ENCODE measurements at places on chromosomes 1 and 21. TPM values are rescaled to one million over a fixed set of nuclear protein-coding genes. Genes with fewer than 3 reads are reported as not detected.

DNA sequence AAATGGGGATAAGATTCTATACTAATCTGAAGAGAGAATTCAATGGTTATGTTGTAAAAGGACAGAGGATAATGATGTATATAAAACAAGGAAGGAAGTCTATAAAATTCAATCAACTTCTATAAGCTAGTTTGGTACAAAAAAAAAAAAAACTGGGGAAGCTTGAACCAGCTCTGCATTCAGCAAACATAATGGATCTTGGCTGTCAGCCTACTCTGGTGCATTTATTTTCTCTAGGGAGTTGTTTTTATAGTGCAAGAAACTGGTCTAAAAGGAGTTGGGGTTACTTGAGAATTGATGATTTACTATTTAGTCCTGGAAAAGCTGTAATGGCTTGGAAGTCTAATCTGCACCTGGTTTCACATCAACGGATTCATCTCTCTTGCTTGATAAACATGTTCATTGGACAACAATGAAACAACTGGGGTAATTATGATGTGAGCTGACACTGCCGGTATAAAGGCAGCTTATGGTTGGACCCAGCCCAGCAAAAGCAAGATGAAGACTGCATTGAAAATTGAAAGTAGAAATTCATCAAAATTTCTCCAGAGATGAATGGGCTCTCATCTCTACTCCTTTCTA is 199.4 kb upstream of the NRIP1 start:
- no peak for DNase-seq
- H3K36me3 ChIP-seq, result no peaks in the 10 kb centered on the region
- no peaks in the 10 kb centered on the region for H3K4me1 ChIP-seq
- no peak overlapping the region for H3K4me3 ChIP-seq

GRCh38 chr1:228453022-228453560 is 34.1 kb upstream of the RNF187 start:
- DNase-seq, result no peak
- H3K4me3 ChIP-seq, result no peak overlapping the region
- no peak overlapping the region for H3K27ac ChIP-seq
- H3K36me3 ChIP-seq, result peaks cover 8% of the 10 kb centered on the region
- peaks cover 11% of the 10 kb centered on the region for H3K4me1 ChIP-seq

GRCh38 chr1:77832901-77833300 is 53.5 kb downstream of the MIGA1 start:
- no peak overlapping the region for H3K27ac ChIP-seq
- no peaks in the 10 kb centered on the region for H3K27me3 ChIP-seq
- peaks cover 5% of the 10 kb centered on the region for H3K36me3 ChIP-seq
- peaks cover 2% of the 10 kb centered on the region for H3K4me1 ChIP-seq
- DNase-seq, result no peak
- H3K4me3 ChIP-seq, result no peak overlapping the region

DNA sequence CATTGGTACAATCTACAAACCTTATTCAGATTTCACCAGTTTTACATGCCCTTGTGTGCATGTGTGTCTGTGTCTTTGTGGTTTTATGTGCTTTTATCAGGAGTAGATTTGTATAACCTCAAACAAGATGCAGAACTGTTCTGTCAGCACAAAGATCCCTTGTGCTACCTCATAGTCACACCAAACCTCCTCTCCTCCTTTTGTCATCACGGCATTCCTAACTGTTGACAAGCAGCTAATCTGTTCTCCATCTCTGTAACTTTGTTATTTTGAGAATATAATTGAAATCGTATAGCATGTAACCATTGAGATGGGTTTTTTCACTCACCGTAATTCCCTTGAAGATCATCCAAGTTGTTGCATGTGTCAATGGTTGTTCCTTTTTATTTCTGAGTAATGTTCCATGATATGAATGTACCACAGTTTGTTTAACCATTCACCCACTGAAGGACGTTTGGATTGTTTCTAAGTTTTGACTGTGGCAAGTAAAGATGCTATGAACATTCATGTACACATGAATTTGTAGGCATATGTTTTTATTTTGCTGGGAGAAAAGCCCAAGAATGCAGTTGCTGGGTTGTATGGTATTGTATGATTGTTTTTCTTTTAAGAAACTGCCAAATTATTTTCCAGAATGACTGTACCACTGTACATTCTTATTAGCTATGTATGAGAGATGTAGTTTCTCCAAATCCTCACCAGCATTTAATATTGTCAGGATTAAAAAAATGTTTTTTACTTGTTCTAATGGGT is 78.1 kb upstream of the B3GALT2 start:
- no peaks in the 10 kb centered on the region for H3K27me3 ChIP-seq
- DNase-seq, result no peak
- no peak overlapping the region for H3K27ac ChIP-seq
- peaks cover 20% of the 10 kb centered on the region for H3K36me3 ChIP-seq

VCAM1 gene
- total RNA-seq, result not detected

DNA sequence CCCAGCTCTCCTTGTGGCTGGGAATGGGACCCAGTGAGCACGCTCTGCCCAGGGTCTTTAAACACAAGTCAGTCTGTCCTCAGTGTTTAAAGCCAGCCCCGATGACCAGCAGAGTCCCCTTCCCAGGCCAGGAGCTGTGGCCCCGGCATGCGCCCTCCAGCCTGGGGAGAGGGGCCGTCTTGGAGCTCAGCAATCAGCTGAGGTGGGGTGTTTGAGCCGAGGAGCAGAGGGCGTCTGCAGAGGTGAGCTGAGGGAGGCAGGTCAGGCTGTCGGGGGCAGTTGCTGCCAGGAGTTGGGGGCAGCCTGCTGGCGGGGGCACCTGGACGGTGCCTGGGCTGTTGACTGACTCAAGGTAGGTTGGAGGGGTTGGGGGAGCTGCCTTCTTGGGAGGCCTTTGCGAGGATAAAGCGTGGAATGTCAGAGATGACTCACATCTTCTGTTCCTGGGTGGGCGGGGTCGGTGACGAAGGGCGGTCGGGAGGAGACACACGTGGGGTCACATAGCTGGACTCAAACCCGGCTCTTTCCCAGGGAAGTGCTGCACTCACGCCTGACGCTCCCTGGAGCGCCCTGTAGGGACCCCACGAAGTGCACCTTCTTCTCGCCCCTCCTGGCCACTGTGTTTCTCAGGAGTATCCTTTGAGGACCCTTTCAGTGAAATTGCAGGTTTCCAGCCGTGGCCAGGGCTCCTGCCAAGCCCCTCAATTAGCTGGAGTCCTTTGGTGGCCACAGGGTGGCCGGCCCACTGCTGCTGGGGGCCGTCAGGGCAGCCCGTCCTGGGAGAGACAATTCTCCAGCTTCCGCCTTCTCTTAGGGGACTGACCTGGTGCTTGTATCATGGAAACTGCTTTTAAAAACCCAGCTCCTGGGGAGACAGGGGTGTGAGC is 86.2 kb downstream of the SIK1 start:
- peaks cover 3% of the 10 kb centered on the region for H3K4me1 ChIP-seq
- no peaks in the 10 kb centered on the region for H3K36me3 ChIP-seq
- DNase-seq, result no peak

DNA sequence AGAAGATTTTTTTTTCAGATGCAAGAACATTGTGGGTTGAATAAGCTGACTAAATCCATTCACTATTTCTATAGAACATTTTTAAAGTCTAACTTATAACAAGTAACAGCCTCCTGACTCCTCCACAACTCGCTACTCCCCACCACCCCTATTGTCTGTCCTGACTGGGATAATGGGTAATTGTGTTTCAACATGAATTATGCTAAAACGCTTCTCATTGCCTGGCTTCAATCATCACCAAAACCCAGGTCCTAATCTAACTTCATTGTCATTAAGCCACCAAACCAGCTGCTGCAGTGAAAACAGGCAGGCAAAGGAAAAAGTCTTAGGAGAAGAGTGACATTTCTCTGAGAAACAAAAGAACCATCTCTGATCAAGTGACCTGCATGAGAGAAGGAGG is 30.0 kb downstream of the TNR start:
- peaks cover 5% of the 10 kb centered on the region for H3K27me3 ChIP-seq
- no peaks in the 10 kb centered on the region for H3K4me1 ChIP-seq
- no peaks in the 10 kb centered on the region for H3K36me3 ChIP-seq
- no peak for DNase-seq
- H3K27ac ChIP-seq, result no peak overlapping the region

DNA sequence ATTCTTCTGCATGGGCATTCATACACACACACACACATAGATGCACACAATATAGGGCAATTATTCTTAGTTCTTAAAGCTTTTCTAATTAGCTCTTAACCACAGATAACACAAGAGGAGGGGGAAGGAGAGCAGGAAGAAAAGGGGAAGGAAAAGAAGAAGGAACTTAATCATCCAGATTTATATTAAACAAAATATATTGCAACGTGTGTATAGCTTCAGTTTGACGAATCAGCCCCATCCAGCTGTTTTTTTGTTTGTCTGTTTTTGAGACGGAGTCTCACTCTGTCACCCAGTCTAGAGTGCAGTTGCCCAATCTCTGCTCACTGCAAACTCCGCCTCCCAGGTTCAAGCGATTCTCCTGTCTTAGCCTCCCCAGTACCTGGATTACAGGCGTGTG is 21.7 kb upstream of the ANKRD13C start:
- no peak overlapping the region for H3K27ac ChIP-seq
- H3K36me3 ChIP-seq, result no peaks in the 10 kb centered on the region
- DNase-seq, result no peak
- no peak overlapping the region for H3K4me3 ChIP-seq

- peaks cover 16% of the 10 kb centered on the region for H3K4me1 ChIP-seq
- H3K27ac ChIP-seq, result no peak overlapping the region
- peaks cover 11% of the 10 kb centered on the region for H3K36me3 ChIP-seq
- H3K27me3 ChIP-seq, result no peaks in the 10 kb centered on the region
- DNase-seq, result no peak
- H3K4me3 ChIP-seq, result no peak overlapping the region
Observed at GRCh38 chr1:47338249-47339077, 4.9 kb downstream of the CMPK1 start.

GRCh38 chr1:79667848-79668696 is 661.5 kb upstream of the ADGRL4 start:
- H3K27ac ChIP-seq, result no peak overlapping the region
- no peaks in the 10 kb centered on the region for H3K36me3 ChIP-seq
- H3K4me3 ChIP-seq, result no peak overlapping the region
- DNase-seq, result no peak

DNA sequence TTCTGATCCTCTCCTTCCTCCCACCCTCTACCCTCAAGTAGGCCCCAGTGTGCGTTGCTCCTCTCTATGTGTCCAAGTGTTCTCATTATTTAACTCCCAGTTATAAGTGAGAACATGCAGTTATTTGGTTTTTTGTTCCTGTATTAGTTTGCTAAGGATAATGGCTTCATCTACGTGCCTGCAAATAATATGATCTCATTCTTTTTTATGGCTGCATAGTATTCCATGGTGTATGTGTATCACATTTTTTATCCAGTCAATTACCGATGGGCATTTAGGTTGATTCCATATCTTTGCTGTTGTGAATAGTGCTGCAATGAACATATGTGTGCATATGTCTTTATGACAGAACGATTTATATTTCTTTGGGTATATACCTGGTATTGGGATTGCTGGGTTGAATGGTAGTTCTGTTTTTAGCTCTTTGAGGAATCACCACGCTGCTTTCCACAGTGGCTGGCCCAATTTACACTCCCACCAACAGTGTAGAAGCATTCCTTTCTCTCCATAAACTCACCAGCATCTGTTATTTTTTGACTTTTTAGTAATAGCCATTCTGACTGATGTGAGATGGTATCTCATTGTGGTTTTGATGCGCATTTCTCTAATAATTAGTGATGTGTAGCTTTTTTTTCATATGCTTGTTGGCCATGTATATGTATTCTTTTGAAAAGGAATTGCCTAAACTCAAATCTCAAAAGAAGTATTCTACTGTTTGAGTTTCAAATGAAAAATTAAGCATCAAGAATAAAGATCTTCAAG is 116.9 kb downstream of the ETS2 start:
- H3K27ac ChIP-seq, result no peak overlapping the region
- no peaks in the 10 kb centered on the region for H3K36me3 ChIP-seq
- H3K27me3 ChIP-seq, result peaks cover 24% of the 10 kb centered on the region
- DNase-seq, result no peak
- H3K4me3 ChIP-seq, result no peak overlapping the region

DNA sequence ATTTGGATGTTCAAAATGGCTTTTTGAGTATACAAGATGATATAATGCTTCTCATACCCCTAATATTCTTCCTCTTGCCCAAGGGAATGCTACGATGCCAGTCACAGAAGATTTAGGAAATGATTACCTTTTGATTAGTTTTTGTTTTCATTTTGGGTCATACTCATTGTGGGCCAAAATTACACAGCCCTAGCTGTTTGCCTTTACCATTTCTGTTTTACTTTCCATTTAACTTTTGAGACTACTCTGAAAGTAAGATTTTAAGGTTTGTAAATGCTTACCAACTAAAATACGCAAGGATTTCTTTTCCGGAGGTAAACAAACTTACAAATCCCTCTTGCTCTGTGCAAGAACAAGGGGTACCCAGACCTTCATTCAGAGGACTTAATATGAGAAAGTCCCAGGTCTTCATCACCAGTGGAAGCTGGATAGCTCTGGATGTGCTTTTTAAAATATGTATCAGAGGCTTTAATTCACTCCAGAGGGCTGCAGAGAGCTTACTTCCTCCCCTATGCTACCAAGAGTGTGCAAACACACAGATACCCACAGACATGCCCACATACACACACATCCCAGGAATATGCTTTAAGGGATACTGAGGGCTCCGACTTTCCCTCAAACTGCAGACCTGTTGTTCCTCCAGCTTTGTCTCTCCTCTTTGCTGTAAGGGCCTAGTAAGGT is 631.4 kb downstream of the SMYD3 start:
- H3K27ac ChIP-seq, result no peak overlapping the region
- H3K27me3 ChIP-seq, result no peaks in the 10 kb centered on the region
- H3K4me1 ChIP-seq, result no peaks in the 10 kb centered on the region
- H3K4me3 ChIP-seq, result no peak overlapping the region
- no peaks in the 10 kb centered on the region for H3K36me3 ChIP-seq
- no peak for DNase-seq

DNA sequence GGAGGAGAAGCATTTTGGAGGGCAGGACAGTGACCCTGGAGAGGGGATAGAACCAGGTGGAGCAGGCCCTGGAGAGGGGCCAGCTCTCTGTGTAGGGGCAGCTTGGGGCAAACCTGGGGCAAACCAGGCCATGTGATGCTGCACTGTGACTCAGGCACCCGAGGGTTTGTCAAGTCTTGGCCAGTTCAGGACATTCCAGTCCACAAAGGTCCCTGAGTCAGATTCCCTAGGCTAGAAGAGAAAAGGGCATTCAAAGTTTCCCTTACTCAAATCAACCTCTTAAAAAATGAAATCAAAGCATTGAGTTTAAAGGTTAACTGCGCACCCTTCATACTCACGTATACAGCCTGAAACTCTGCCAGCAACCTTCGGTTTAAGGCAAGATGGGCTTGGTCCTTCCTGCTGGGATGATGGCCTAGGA is 25.2 kb upstream of the PLA2G2C start:
- peaks cover 8% of the 10 kb centered on the region for H3K4me1 ChIP-seq
- peaks cover 41% of the 10 kb centered on the region for H3K27me3 ChIP-seq
- DNase-seq, result no peak
- no peak overlapping the region for H3K4me3 ChIP-seq
- no peak overlapping the region for H3K27ac ChIP-seq
